SK-N-MC (cell line): ENCODE measurements at places on chromosomes 4 and X.
A peak's percentile ranks its signal among the peaks of the same experiment; 100 is the strongest.

DNA sequence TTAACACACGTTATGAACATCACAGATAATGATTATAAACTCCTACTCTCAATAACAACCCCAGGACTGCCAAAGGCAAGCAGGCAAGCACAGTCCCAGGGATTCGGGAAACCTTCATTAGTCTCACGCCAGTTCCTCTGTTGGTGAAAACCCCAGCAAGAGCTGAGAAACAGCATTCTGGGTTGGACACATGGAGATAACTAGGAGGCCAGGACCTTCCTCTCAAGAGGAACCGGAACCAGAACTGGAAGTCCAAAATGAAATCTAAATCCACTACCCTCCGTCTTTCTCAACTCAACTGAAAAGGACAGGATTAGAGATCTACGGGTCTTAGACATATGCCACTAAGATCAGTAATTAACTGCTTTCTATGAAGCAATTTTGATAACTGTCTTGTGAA lies 3.8 kb downstream of the VEGFC start:
- DNase-seq = no peak

GRCh38 chr4:173325007-173325736 lies 9.0 kb downstream of the HMGB2 start:
- DNase-seq = no peak

DNA sequence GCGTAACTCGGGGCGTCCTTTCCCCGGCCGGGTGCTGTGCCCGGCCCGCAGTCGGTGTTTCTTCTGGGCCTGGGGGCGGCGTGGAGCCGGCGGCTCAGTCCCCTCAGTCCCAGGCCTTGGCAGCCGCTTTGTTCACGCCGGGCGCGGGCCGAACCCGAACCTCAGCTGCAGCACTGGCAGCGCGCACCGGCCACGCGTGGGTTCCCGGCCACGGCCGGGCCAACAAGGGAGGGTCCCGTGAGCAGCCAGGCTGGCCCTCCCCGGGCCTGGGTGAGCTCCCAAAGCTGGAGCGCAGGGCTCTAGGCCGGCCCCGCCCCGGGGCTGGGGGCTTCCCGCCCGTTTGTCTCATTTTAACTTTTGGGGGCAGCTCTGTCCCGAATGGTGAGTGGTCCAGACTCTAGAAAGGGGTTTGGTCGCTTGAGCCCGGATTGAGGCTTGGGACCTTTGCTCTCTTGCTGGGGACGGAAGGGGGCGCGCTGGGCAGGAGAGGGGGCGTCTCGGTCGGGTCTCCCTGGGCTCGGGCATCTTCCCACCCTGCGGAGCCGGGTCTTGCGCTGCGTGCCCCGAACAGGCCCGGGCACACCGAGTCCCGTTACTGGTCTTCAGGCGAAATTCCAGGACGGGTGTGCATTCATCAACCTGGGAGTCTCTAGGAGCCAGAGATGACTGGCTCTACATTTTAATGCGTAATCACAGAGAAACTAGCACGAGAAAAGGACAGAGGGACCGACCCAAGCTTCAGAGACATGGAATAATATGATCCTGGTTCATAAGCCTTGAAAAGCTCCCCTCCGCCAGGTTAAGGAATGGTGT lies 177.1 kb downstream of the CBR4 start:
- DNase-seq = no peak

GRCh38 chr4:141692081-141692480 lies 55.7 kb downstream of the IL15 start:
- no peak for DNase-seq

GRCh38 chrX:53939127-53939526 lies 105.1 kb downstream of the PHF8 start:
- DNase-seq = no peak

DNA sequence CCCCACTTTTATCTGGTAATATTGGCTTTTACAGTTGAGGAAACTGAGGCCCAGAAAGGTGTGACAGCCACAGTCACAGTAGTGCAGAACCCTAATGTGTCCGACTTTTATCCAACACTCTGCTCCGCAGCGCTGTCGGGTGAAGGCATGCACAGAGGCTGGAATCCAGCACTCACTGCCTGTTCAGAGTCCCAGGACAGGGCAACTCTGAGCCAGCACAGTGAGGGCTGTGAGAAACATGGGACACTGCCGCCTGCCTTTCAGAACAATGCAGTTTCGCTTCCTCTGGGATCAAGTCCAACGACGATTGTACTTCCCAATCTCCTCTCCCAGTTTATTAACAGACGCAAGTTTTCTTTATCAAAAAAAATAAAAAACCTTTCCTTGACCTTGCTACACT lies 41.9 kb upstream of the PDGFRA start:
- DNase-seq = no peak

DNA sequence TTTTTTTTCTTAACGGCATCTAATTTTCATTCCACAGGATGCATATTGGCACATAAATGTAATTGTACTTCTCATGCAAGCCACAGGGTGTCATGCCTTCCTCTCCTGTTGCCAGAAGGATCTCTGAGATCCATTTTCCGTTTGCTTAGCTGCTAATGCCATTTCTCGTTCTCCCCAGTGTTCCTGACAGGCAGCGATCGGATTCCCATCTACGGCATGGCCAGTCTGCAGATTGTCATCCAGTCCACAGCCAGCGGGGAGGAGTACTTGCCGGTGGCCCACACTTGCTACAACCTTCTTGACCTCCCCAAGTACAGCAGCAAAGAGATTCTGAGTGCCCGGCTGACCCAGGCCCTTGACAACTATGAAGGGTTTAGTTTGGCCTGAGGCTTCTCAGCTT lies 8.9 kb upstream of the NAP1L5 start:
- DNase-seq = no peak

GRCh38 chr4:152539556-152540292 lies 3.8 kb upstream of the FBXW7 start:
- no peak for DNase-seq

- peak; percentile 85 for DNase-seq
Measured at GRCh38 chrX:3962511-3963311, 249.3 kb upstream of the PRKX start.

- no peak for DNase-seq
Measured at GRCh38 chrX:133685822-133686221, 270.5 kb upstream of the GPC4 start.

GRCh38 chr4:101304916-101305315 lies 42.4 kb downstream of the PPP3CA start:
- DNase-seq = no peak

GRCh38 chrX:6856471-6856870 lies 291.0 kb upstream of the STS start:
- no peak for DNase-seq

GRCh38 chrX:66756717-66757116 lies 117.8 kb upstream of the EDA2R start:
- no peak for DNase-seq

DNA sequence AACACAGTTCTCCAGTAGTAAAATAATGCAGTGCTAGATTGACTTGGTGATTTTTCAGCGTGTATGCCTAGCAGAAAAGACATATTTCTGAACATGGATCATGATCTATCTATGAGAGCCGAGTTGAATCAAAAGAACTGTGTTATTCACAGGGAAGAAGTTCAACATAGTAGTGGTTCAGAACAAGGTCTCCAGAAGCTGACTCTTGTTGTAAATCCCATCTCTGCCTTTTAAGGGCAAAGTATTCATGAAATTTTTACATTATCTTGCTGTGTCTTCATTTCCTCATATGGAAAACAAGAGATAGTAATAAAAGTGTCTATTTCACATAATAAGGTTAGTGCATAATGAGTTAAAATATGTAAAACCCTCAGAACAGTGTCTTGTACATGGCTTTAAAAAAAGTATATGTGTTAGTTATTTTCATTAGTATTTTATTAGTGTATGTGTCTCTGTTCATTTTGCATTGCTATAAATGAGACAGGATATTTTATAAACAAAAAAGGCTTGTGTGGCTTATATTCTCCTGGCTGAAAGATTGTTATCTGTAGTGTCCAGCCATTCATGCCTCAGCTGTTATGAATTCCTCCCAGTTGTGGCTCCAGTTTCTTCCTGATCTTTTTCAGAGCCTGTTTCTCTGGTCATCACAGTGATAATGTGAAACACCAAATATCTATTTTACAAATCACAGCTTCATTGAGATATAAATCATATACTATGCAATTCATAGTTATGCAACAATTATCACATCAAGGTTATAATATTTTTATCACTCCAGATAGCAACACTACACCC lies 1351.2 kb downstream of the STIM2 start:
- no peak for DNase-seq

GRCh38 chrX:11558972-11559371 lies 106.7 kb downstream of the ARHGAP6 start:
- DNase-seq = no peak

DNA sequence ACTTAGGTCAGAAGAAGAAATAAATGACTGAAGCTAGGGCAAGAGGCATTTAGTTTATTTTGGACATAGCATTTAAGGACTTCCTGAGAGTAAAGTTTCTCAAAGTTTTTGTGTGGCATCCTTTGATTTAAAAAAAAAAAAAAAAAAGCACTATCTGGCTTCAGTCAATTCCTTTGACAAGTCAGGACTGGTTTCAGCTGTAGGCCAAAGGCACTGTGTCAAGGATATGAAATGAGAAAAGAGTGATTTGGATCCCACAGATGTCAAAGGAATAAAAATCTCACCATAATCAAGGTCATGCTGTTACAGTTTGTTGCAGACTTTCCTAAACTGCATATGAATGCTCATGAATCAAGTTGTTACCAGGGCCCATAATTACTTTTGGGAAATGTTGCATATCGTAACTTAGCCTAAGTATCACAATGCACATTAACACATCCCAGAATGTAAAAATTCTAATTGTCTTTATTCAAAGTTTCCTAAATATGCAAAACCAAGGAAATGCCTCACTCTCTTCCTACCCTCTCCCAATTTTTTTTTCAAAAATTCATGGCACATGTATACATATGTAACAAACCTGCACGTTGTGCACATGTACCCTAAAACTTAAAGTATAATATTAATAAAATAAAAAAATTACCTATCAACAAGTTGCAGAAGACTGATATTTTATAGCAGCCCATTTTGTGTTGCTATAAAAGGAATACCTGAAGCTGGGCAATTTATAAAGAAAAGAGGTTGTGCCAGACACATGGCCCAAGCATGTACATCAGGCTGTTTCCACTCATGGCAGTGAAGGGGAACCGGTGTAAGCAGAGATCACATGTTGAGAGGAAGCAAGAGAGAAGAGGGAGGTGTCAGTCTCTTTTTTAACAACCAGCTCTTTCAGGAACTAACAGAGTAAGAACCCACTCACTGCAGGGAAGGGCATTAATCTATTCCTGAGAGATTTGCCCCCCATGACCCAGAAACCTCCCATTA lies 33.7 kb upstream of the ADAMTS3 start:
- DNase-seq = no peak

DNA sequence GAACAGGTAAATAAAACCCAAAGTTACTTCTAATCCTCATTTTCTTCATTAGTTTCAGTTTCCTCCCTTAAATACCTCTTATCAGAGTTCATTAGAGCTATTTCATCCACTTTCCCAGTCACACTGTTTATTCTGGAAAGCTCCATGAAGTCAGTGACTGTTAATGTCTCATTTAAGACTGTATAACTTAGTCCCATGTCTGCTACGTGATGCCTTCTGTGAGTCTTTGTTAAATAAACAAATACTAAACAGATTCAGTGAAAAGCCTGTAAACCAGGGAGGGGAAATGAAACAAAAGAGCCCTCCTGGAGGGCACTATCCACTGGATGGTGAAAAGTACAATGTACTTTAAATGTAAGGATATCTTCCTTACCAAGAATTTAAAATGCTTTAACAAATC lies 24.7 kb downstream of the ACE2 start:
- no peak for DNase-seq

DNA sequence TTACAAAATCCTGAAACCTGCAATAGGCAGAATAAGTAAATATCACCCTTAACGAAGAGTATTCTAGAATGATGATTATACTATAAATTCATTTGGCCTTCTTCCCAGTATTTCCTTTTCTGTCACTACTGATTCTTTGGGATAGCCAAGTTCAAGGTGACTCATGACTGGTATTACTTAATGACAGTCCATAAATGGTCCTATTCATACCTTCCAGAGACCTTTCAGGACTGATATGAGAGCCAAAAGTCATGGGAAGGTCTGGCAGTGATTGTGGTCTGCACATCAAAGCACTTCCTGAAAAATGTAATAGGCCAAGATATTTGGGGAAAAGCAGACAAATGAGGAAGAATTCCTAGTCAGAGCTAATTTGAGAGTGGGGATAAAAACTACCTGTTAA lies 239.6 kb upstream of the FAM47A start:
- no peak for DNase-seq

GRCh38 chr4:75169427-75169826 lies 236.5 kb downstream of the PARM1 start:
- DNase-seq = peak; percentile 32

DNA sequence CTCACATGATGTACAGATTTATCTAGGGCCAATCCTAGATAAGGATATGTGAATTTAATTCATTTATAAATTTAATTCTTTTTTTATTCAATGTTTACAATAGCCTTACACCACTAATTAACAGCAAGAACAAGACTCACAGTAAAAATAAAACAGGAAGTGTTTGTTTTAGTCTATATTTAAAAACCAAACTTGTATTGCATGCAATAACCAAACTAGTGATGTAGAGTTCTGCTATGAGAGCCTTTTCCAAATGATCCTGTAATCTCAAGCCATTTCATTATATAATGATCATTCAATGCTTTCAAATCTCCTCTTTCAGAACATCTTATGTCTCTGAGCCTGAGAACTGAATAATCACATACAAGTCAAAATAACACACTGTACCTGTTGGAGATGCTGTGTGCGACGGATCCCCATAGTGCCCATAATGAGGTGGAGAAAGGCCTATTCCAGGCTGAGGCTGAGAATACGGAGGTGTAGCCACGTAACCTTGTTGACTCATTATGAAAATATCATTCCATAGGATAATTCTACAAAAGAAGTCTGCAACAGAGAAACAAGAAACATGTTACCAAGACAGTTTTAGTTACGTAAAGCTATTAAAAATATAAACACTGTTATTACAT lies 2.6 kb downstream of the SEC24D start:
- no peak for DNase-seq

DNA sequence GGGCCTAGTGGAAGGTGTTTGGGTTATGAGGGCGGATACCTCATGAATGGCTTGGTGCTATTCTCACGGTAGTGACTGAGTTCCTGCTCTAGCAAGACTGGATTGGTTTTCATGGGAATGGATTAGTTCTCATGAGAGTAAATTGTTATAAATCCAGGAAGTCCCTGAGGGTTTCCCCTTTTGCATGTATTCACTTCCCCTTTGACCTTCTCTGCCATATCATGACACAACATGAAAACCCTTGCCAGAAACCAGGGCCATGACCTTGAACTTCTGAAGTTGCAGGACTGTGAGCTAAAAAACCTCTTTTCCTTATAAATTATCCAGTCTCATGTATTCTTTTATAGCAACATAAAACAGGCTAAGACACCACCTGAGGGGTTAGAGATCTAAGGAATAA lies 529.7 kb upstream of the RPS6KA3 start:
- DNase-seq = no peak
